CD8-positive, alpha-beta memory T cell (primary cell): ENCODE measurements at places on chromosomes 4 and X. TPM values are rescaled to one million over a fixed set of nuclear protein-coding genes. Genes with fewer than 3 reads are reported as not detected.

The BRS3 gene
- not detected for total RNA-seq

The PDLIM3 gene
- not detected for total RNA-seq

The SPANXA2 gene
- not detected for total RNA-seq

- no peaks in the 10 kb centered on the region for H3K4me1 ChIP-seq
- DNase-seq: no peak
- H3K27me3 ChIP-seq: no peaks in the 10 kb centered on the region
- no peak overlapping the region for H3K4me3 ChIP-seq
- no peaks in the 10 kb centered on the region for H3K36me3 ChIP-seq
- H3K27ac ChIP-seq: no peak overlapping the region
Measured at GRCh38 chr4:19496756-19497155, 754.9 kb upstream of the SLIT2 start.

GRCh38 chr4:158624889-158625478 is 46.7 kb downstream of the C4orf46 start:
- no peaks in the 10 kb centered on the region for H3K27me3 ChIP-seq
- DNase-seq: no peak
- no peak overlapping the region for H3K4me3 ChIP-seq
- H3K4me1 ChIP-seq: no peaks in the 10 kb centered on the region
- H3K36me3 ChIP-seq: no peaks in the 10 kb centered on the region

DNA sequence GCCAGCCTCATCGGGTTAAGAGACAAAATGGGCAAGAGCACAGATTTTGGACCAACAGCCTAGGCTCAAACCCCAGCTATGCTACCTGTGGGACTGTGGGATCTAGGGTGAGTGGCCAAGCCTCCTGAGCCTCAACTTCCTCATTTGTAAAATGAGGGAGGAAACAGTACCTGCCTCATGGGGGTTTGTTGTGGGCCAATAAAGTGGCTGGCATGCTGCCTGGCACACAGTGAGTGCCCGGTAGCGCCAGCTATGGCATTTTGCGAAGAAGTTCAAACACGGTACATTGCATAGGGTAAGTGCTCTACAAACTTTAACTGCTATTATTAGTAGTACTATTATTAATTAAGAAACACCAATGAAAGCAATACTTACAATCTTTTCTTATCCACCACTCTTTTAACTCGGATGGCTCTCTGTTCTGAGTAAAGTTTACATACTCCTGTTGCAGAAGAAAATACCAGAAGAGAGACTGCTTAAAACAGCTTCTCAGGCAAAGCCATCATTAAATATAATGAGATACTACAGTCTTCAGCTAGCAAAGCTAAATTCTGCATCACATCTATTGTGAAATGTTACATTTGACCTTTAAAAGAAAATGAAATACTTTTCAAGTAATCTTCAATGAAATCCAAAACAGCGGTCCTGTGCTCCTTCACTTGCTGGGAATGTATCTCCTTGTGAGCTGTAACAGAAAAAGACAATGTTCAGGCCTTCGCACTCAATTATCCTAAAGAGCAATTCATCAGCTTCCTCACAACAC is 70.1 kb downstream of the NSG1 start:
- H3K4me3 ChIP-seq: no peak overlapping the region
- H3K36me3 ChIP-seq: peaks cover 15% of the 10 kb centered on the region
- H3K27me3 ChIP-seq: no peaks in the 10 kb centered on the region
- peaks cover 6% of the 10 kb centered on the region for H3K4me1 ChIP-seq

GRCh38 chrX:67435536-67435935 is 108.3 kb upstream of the AR start:
- H3K4me3 ChIP-seq: no peak overlapping the region
- no peak for DNase-seq
- no peaks in the 10 kb centered on the region for H3K36me3 ChIP-seq
- no peaks in the 10 kb centered on the region for H3K4me1 ChIP-seq
- H3K27ac ChIP-seq: no peak overlapping the region

DNA sequence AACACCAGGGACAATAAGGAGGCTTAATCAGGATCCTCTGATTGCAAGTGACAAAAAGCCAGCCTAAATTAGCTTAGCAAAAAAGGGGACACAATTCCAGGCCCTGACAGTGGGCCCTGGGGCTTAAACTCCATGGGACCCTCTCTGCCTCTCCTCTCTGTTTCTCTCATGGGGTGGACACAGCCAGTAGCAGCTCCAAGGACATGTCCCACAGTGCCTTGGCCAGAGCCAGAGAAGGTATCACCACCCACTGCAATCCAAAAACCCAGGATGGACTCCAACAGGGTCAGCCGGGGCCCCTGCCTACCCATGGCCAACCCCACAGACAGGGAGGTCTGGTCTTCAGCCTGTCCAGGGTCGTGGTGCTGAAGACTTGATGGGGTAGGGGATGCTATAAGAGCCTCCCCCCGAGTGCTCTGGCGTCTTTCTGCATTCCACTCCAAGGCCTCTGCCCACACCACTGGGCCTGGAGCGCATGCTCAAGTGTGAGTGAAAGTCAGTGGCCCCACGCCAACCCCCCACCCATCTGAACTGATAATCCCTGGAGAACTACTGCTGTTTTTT is 19.7 kb upstream of the PPP2R2C start:
- no peaks in the 10 kb centered on the region for H3K4me1 ChIP-seq
- no peak overlapping the region for H3K27ac ChIP-seq
- no peaks in the 10 kb centered on the region for H3K36me3 ChIP-seq
- no peak overlapping the region for H3K4me3 ChIP-seq
- no peak for DNase-seq

DNA sequence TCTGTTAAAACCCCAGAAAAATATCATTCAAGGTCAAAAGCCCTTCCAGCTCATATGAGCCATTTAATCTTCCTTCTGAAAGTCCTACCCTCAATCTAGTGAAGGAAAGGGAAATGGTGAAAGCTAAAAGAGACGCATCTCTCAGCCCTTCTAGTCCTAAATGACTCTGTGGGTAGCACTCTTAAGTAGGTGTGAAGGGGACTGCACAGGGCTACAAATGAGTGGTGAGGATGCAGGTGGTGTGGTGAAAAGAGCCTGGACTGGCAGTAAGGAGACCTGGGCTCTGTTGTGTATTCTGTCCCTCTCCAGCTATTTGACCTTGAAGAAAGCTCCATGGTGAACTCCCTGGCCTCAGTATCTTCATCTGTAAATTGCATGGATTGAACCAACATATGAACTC is 671.8 kb upstream of the DIPK2B start:
- H3K27ac ChIP-seq: no peak overlapping the region
- H3K4me3 ChIP-seq: no peak overlapping the region
- no peaks in the 10 kb centered on the region for H3K36me3 ChIP-seq
- no peak for DNase-seq
- no peaks in the 10 kb centered on the region for H3K4me1 ChIP-seq

GRCh38 chr4:6456450-6456849 is 16.0 kb downstream of the PPP2R2C start:
- H3K4me1 ChIP-seq: no peaks in the 10 kb centered on the region
- H3K4me3 ChIP-seq: no peak overlapping the region
- H3K27me3 ChIP-seq: peaks cover 5% of the 10 kb centered on the region
